ENCODE measurements at places on chromosomes 6 and 20.

DNA sequence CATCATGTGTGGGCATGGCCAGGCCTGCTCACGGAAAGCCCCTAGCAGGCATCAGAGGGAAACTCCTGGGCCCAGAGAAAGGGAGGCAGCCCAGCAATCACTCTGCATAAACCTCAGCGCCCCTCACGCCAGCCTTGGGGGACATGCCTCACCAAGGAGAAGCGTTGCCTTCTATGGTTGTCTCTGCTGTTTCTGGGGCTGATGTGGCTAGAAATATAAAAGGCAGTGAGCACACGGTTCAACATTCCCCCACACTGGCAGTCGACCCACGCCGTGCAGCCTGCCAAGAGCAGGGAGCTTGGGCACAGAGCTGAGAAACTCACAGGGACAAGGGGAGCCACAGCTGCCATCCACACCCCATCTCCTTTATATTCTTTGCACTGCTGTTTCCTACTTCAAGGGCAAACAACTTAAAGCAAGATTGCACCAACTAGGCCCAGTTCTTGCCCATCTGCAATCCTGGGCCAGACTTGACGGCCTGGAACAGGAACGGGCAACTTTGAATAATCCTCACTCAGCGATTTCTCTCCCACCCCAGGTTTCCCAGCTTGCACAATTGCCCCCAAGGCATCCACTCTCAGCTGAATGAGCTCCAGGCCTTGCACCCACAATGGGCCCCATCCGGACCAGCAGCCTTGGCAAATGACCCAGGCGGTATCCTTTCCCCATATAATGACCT lies 35.5 kb upstream of the FOXC1 start:
- no peak for DNase-seq

DNA sequence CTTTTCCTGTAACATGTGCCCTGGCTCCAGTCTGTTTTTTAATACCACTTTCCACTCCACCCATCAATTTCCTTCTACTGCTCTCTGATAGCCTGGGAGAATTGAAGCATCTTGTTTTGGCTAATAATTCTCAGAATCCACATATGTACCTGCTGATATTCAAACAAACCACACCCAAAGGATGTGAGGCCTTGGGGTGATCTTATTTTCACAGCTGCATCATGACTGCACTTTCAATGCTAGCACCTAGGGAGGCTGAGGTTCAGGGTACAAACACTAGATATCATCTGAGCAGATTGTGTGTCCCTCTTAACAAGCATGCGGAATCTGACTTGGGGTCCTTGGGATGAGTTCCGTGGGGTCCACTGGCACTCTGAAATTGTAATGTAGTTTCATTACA lies 12.7 kb downstream of the FNDC1 start:
- no peak for DNase-seq

GRCh38 chr6:164022632-164023031 lies 608.1 kb downstream of the QKI start:
- DNase-seq: no peak

- DNase-seq: no peak
Observed at GRCh38 chr6:148455674-148456558, 113.3 kb downstream of the SASH1 start.

- no peak for DNase-seq
Observed at GRCh38 chr6:72783035-72783434, 161.2 kb downstream of the KCNQ5 start.

- DNase-seq: no peak
Observed at GRCh38 chr6:135075018-135075417, 20.4 kb upstream of the HBS1L start.

- no peak for DNase-seq
Observed at GRCh38 chr6:72530750-72531149, 91.1 kb upstream of the KCNQ5 start.

Measured in activated CD4-positive, alpha-beta T cell treated with anti-CD3 and anti-CD28 coated beads, Interleukin-2, amount 50 U/mL, for 24 hours (primary cell).